GM13977 (cell line): ENCODE measurements at places on chromosomes 12 and 14.

DNA sequence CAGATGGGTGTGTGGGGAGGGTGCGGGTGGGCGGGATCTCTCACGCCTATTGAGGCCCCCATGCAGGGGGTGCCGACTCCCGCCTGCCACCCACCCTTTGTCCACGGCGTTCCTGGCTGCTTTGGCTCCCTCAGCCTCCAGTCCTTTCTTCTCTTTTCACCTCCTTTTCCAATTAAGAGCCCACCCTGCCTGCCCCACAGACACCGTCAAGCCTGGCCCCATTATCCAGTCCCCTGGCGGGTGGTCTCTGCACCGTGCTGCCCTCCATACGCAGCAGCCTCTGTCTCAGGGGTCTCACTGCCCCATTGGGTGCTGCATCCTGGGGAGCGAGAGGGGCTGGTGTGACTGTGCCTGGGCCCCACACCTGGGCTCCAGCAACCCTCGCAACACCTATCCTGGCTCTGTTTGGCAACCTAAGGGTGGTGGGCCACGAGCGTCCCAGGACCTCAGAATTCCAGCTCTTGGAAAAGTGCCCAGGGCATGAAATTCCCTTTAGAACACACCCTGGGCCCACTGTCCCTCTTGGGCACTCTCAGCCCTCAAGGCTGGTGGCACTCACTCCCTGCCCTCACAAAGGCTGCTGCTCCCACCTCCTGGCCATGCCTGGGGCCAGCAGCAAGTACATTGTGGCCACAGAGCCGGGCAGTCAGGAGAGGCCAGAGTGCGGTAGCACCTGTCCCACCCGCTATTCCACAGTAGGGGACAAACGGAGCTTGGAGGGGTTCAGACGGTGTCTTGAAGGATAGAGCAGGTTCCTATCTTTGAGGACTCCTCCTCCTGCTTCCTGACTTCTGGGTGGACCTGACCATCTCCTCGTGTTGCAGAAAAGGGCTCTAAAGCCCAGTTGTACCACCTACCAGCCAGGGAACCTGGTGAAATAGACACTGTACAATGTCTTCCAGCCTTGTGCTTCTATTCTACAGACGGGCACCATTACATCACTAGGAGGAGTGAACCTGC is 114.1 kb downstream of the KIF26A start:
- no peak for DNase-seq

- no peak for DNase-seq
Measured at GRCh38 chr12:42275499-42275898, 37.5 kb upstream of the YAF2 start.

DNA sequence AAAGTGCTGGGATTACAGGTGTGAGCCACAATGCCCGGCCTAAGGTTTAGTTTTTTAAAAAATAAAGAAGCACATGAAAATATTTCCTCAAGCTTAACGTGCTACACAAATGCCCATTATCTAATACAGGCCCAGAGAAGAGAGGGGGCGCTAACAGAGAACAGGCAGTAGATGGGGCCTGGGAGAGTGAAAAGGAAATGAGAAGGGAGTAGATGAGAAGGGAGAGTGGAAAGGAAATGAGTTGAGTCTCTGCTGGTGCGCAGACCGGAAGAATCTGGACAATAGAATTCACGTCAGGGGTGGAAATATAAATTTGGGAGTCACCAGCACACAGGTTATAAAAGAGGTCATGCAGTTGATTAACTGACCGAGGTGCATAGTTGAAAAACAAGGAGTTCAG is 10.7 kb downstream of the PXN start:
- DNase-seq, result no peak

- no peak for DNase-seq
Measured at GRCh38 chr12:22215467-22216253, 118.8 kb downstream of the ST8SIA1 start.

DNA sequence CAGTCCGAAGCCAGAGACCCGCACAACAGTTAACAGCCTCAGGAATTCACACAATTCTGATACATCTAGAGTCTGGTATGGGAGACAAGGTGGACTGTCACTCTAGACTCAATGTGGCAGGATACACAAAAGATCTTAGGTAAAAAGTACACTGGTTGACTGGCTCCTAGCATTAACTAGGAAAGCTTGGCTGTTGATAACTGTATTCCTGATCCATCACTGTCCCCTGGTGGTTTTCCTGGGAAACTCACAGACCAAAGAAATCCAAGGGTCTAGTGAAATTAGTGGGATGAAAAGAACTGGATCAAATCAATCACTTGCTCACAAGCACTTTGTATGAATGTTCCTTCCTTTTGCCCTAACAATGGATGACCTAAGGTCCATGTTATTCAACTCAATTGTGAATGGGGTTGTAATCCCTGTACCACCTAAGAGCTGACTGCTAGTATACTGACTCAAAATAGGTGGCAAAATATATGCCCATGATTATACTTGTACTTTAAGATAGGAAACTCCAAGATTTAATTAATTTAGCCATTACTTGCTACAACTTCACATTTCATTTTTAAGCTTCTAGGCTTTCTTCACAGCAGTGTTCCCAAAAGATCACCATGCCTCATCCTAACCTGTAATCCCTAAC is 14.0 kb downstream of the NPC2 start:
- no peak for DNase-seq

DNA sequence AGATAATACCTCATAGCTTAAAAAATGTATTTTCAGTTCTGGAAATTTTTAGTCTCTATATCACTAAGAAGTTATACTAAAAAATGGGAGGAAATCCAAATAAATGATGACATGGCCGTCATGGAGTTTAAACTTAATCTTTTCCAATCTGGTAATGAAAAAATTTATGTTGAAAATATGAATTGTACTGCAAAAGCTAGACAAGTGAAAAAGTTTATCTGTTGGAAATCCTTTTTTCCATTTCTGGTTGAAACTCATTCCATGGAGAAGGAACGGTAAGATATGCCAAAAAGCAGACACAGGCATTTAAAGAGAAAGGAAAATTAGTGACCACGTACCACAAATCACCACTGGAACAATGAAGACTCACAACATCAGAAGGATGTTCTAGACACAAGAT is 314.2 kb upstream of the PRICKLE1 start:
- DNase-seq, result no peak

- no peak for DNase-seq
Measured at GRCh38 chr12:120760349-120761254, 35.0 kb downstream of the ACADS start.

DNA sequence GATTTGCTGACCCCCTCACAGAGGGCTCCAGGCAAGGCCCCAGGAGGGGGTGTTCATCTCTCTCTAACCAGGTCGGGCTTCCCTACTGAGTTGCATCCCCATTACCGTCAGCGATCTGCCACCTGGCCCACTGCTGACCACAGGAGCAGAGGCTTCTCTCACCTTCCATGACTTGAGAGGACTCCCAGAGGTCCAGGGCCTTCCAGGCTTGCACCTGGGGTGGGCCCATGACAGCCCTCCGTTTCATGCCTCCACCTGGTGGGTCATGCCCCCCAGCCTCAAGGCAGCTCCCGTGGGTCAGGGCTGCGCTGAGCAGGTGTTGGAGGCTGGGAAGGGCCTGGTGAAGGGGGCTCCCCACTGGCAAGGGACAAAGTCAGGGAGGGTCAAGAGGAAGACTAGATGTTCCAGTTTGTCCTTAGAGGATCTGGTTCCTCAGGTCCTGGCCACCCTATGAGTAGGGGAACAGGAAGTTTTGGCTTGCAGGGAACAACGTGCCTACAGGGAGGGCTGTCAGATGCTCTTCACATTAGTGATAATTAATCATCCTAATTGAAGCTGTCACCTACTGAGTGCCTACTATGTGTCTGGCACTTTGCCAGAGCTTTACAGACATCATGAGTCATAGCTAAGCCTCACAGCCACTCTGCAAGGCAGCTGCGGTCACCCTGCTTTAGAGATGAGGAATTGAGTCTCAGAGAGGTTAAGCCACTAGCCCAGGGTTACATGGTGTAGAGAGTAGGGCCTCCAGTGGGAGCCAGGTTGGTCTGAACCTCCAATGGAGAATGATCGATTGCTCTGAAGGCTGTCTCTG is 13.8 kb downstream of the NFKBIA start:
- no peak for DNase-seq

GRCh38 chr14:73998726-73999125 is 20.4 kb downstream of the ENTPD5 start:
- no peak for DNase-seq

DNA sequence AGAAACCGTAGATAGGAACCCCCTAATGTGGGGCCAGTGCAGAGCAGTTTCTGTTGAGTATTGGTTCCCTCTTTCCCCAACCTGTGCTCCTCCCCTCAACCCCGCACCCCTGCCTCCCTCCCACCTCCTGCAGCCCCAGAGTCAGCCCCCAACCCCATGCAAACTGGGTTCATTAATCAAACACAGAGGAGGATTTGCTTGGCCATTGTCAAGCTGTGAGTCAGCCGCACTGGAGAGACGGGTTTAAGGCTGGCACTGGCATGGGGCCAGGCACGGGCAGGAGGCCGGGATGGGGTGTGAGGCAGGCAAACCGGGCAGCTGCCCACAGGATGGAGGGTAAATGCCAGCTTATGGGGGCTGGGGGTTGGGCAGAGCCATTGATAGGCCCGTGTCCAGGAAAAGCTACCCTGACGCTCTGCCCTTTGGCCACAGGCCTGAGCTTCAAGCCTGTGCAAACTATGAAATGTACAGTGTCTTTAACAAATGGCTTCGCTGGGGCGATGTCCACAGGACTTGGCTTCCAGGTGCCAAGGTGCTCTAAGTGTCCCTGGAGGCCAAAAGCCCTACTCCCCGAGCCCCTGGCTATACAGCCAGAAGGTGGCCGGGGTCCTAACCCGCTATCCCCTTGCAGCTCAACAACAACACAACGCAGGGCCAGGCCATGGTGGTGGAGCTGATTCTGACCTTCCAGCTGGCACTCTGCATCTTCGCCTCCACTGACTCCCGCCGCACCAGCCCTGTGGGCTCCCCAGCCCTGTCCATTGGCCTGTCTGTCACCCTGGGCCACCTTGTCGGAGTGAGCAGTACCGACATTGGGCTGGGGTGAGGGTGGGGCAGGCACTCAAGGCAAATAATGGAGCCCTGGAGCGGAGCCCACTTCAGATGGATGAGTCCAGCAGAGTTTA is 1.4 kb downstream of the AQP5 start:
- no peak for DNase-seq

- DNase-seq, result no peak
Measured at GRCh38 chr14:22915886-22916521, 2.9 kb downstream of the RBM23 start.

- DNase-seq, result no peak
Measured at GRCh38 chr14:100523131-100523842, 63.9 kb downstream of the BEGAIN start.

GRCh38 chr12:131232036-131232435 is 278.3 kb downstream of the ADGRD1 start:
- no peak for DNase-seq

GRCh38 chr12:101939856-101940265 is 62.5 kb downstream of the DRAM1 start:
- DNase-seq, result no peak

- DNase-seq, result no peak
Measured at GRCh38 chr12:127130506-127131124, 1136.4 kb upstream of the TMEM132C start.

- DNase-seq, result no peak
Measured at GRCh38 chr14:65709576-65709975, 297.0 kb downstream of the FUT8 start.

DNA sequence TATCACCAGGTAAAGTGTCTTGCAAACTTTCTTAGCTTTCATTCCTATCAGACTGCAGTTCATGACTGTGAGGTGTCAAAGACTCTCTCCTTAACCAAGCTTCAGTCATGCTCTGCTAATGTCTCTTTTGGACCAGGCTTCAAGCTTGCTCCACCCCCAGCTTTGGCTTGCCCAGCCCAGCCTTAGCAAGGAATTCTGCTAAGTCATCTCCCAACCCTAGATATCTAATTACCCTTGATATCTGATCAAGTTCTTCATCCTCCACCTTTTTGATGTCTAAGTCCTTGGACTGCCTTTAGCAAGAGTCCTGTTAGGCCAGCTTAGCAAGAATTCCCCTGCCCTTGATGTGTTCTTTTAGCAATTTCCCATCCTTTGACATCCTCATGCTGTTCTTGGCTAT is 108.9 kb upstream of the FGD4 start:
- DNase-seq, result no peak

GRCh38 chr14:68813318-68813838 is 20.5 kb upstream of the ZFP36L1 start:
- peak; percentile 17 for DNase-seq

DNA sequence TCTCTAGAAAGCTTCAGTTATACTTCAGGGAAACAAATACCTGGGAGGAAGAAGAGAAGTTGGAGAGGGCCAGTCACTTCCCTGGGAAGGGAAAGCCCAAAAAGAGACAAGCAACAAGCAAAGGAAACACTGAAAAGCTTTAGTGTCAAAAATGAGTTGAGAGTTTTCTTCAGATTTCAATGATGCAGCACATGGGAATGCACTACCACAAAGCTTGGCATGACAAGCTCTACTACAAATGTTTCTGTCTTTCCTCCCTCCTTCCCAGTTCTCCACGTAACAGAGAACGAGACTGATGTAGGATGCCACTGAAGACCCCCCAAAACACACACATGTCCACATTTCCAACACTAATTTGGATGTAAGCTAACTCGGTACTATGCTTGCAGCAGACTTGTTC is 26.8 kb upstream of the ADAMTS20 start:
- DNase-seq, result no peak

- DNase-seq, result no peak
Measured at GRCh38 chr12:12445165-12445881, 88.4 kb downstream of the BORCS5 start.

DNA sequence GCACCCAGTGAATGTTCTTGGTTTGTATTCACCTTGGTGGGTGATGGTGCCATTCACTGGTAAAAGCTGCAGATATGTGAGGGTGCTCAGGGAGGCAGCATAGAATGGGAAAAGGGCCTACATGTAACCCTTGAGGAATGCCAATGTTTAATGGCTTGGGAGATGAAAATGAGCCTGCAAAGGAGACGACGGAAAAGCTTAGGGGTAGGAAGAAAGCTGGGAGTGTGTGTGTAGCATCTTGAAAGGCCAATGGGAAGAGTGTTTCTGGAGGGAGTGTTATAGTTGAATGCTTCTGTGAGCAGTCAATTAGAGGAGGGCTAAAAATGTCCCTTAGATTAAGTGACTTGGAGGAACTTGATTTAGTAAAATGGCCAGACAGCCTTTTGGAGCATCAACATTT is 24.9 kb downstream of the PPM1A start:
- no peak for DNase-seq

DNA sequence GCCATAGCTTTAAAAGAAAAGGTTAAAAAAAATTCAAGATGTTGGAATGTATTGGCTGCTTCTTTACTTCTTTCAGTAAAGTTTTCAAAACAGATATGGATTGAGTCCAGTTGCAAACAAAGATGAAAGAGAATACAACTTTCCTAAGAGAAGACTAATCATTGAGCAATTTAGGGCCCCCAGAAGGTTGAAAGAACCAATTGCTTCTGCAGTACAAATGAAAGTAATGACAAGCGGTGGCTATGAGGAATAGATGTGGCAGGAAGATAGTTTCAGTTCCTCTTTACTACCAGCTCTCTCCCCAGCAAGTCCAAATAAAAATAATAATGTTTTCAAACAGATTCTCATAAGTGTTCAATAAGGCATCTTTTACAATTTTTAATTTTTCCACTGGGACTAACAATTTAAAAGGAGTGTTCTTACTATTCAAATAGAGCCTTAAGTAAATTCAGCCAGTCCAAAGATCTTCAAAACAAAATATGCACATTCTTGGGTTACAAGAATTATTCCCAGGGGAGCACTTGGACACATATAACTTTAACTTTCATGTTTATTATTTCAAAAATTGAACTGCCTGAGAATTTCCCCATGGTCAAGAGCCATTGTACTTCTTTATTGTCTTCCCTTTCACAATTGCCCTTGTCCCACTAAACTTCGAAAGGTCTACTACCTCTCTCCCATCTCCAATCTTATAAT is 62.3 kb upstream of the PPP1R12A start:
- peak; percentile 72 for DNase-seq
